ENCODE measurements at places on chromosomes 13 and 19.

GRCh38 chr19:13788991-13789390, 6.3 kb upstream of the ZSWIM4 start:
- no peak for DNase-seq

GRCh38 chr19:21900401-21900800, 64.4 kb upstream of the ZNF43 start:
- DNase-seq = no peak

DNA sequence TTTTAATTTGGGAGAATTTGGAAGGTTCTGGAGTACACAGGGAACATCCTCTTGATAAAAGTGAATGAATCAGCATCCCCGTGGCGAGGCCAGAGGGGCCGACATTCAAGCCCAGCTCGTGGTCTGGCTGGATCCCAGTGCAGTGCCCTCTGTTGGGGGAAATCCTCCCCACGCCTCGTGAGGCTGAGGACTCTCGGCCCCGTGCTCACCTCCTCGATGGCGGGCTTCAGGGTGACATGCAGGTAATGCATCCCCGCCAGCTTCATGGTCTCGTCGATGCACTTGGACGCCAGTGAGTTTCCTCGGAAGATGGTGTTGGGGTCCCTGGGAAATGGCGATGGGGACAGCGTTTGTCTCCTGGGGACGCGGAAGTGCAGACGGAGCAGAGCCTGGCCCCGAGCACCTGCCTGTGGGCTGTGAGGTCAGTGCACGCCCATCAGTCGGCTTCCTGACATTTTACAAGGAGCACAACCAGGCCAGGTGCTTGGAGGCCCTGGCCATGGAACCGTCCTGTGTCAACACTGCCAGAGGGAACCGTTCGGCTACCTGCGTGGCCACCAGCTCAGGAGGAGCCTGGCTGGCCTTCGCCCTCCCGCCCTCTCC, 43.3 kb upstream of the C13orf46 start:
- DNase-seq = no peak

DNA sequence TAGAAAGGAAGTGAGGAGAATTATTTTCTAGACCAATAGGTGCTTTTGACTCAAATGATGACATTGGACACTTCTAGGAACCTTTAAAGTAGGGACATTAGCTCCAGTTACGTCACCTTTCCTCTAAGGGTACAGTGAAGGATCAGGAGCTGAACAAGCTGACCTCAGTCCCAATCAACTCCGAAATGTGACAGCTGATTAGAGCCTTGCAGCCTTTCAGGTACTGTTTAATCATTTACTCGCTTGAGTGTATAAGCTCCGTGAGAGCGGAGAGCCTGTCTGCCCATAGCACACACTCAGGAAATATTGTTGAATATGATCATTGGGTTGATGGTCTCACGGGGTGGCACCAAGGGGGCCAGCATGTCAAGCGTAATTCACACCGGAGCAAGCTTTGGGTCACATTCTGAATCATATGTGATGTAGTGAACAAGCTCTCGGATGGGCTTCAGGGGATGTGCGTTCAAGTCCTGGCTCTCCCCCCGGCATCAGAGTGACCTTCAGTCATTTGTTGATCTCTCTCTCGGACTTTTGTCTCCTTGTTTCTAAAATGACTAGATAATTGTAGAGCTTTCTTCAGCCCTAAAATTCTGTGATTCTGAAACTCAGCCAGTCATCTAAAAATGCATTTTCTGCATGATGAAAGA, 141.9 kb downstream of the ZIC5 start:
- DNase-seq = no peak

- no peak for DNase-seq
Measured at GRCh38 chr13:28751175-28751960, 32.6 kb upstream of the SLC46A3 start.
